ENCODE measurements at places on chromosomes 6 and 20. TPM values are rescaled to one million over a fixed set of nuclear protein-coding genes. Genes with fewer than 3 reads are reported as not detected.
A peak's percentile ranks its signal among the peaks of the same experiment; 100 is the strongest.

The CDH4 gene
- not detected for total RNA-seq

The MATN4 gene
- total RNA-seq: 2.1 TPM

The VGLL2 gene
- not detected for total RNA-seq

The TRIM40 gene
- total RNA-seq: not detected

The PAK5 gene
- total RNA-seq: not detected

- no peak for DNase-seq
These were observed 222.8 kb upstream of the CDYL start for GRCh38 chr6:4553387-4553786.

GRCh38 chr6:12232339-12232738, 57.8 kb upstream of the EDN1 start:
- DNase-seq: no peak

DNA sequence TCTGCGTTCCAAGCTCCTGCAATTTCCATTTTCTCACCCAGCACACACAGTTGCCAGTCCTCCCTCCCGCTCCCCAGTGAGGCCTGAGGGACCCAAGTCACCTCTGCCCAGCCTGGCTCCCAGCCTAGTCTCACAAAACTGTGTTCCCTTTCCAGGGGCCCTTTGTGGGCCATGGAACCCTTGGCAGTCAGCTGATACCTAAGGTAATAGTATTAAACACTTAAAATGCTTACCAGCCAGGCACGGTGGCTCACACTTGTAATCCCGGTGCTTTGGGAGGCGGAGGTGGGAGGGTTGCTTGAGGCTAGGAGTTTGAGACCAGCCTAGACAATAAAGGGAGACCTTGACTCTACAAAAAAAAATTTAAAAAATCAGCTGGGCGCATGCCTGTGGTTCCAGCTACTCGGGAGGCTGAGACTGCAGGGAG, 3.2 kb upstream of the RBM38 start:
- DNase-seq: no peak

DNA sequence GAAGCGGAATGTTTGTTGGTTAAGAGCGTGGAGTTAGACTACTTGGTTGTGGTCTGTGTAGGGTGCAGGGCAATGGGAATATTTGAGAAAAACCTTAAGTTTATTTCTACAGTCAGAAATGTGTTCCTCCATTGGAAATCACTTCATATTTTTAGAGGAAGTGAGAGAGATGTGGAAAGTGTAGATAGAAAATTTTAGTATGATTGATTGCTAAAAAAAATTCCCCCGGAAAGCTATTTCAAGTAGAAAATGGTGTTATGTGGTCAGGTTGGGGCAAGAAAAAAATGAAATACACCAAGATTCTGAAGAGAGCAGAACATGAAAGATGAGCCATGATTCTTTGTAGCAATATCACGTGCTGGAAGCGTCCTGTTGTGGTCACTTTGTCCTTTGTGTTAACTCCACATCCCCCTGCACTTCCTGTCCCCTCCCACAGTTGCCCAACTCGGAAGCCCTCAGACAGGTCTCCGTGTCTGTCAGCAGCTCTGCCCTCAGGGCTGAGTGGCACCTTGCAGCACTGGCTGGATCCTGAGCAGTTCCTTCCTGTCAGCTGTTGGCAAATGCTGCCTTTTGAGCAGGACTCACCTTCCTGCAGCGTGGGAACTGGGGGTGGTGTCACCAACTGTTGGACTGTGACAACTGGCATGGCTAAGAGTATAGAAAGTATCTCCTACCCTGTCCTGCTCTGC, 137.5 kb upstream of the SLC24A3 start:
- DNase-seq: no peak

GRCh38 chr6:137759624-137760023, 107.4 kb upstream of the TNFAIP3 start:
- no peak for DNase-seq

GRCh38 chr6:13818341-13818740, 4.0 kb upstream of the MCUR1 start:
- DNase-seq: no peak

DNA sequence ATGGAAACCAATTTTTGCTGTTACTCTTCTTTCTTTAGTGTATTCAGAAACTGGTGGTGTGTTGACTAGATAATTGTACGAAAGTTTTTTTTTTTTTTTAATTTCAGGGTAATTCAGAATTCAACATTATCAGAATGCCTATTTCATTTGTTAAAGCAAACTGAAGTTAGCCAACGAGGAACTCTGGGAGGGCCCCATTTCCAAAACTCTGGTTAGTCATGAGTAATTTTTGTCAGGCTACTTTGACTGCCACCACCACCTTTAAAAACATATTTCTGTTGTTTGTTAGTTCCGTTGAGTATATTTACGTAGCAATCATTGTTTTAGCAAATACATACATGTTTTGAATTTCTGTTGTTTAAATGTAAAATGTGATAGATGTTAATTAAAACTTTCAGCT, 763 bp downstream of the ZKSCAN8 start:
- no peak for DNase-seq

DNA sequence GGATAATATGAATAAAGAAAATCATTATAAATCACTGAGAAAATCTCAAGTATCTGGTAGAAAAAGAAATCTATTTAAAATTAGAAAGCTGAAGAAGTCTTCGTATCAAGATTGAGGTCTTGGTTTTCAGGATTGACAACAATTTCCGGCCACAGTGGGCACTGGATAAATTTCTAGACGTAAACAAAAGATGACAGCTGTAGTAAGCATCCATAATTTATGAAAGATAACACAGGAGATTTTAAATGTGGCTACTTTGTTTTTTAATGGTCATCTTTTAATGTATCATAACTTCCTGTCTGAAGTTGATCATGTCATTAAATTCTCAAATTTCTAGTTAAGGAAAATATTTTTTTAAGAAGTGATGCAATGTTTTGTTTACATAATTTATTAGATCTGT, 444.2 kb downstream of the HTR1B start:
- DNase-seq: no peak

DNA sequence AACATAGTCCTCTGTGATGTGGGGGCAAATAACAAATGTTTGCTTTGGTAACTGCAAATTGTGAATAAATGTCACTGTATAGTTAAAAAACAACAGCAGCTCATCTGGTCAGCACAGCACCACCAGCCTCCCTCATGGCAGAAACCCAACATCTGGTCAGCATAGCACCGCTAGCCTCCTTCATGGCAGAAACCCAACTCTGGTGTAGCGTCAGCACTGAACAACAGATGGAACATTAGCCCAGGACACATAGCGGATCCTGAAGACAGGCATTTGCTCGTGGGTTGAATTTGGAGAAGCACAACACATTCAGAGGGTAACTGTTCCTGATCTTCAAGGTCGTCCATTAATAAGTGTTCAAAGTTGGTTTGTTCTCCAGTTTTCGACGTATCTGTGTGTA, 265.9 kb downstream of the DLL1 start:
- no peak for DNase-seq

DNA sequence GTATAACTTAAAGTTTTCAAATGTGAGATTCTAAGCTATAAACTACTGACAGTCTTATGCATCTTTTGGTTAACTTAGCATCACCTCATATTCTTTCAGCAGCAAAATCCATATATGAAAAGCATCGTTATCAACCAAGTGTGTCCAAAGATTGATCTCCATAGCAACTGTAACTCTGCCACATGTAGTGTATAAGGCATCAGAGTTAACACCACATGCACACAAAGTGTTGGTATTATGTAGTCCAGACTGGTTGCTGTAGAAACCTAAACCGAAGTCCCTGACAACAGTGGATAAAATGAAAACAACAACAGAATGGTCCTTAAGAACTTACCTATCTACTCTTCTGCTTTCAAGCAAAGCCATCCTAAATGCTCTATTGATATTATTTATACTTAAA, 39.6 kb downstream of the PDSS2 start:
- DNase-seq: no peak

- no peak for DNase-seq
These were observed 38.3 kb upstream of the PKIB start for GRCh38 chr6:122571888-122572287.

DNA sequence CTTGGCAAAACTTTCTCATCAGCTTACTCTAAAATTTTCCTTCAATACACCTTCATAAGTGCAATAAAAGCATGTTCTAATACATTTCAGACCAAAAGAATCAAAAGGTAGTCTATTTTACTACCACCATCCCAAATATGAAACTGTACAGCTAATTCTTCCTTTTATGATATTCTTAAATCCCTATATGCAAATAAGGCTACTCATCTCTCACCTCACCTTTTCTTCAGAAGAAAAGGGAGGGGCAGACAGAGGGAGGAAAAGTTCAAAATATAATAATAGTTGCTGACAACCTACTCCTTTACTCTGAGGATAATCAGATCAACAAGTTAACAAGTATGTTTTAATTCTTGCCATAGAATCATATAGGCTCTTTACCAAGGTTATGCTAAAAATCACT, 7.4 kb downstream of the C6orf120 start:
- no peak for DNase-seq

GRCh38 chr6:34226731-34227586, 9.7 kb upstream of the HMGA1 start:
- no peak for DNase-seq

DNA sequence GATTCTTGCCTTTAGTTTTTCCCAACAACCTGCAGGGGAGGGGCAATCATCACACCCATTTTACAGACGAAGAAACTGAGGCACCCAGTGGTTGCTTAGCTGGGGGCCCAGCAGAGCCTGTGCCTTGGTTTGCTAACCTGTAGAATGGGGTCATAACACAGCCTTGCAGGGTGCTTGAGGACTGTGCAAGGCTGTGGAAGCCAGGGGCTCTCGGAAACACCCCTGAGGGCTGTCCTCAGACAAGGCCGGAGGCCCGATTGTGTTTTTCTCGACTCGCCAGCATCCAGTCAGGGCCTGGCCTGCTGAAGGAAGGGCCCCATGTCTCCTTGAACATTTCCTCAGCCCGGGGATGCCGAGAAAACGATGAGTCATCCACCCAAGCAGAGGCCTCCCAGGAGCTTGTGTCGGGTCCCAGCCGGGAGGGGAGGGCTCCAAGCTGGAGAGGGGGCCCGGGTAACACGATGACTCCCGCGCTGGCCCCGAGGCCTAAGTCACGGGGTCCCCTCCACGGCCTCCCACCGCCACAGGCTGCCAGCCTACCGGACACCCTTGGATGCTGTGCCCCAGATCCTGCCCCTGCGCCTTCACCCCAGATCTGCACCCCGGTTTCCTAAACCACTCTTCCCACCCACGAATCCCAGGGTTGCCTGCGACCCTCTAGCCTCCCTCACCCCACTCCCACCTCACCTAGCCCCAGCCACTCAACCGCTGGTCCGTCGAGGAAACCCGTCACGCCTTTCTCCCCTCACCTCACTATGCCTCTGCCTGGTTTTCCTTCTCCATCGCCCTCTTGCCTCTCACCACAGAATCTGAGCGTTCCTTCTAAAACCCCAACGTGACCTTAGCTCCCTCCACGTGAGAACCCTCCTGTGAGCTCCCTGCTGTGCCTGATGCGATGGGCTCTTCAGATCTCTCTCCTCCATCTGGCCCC, 10.6 kb downstream of the NOL4L start:
- DNase-seq: peak; percentile 8

DNA sequence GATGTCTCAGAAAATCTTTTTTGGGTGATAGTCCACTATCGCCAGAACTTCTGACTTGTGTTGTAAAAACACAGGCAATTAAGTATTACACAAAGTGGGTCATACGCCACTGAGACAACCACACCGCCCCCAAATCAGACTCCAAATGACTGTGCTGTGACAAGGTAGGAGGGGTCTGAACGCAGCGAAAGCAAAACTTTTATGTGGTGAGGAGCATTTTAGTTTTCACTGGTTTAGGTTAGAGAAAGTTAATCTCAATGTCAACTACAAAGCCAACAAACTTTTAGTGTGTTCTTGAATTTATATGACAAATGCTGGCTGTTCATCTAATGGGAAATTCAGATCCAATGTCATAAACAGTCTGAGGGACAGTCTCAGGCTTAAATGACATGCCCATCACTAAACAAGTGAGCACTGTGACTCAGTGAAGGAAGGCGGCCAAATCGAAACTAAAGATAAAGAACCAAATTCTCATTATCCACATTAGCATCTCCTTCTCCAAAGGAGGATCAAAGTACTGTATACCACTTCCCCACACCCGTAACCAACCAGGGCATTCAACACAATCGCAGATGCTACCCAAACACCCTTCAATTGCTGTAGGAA, 186.7 kb downstream of the GJA10 start:
- DNase-seq: peak; percentile 76

GRCh38 chr6:90118069-90118468, 178.6 kb downstream of the BACH2 start:
- DNase-seq: no peak

Measured in activated T-helper 1 cell treated with anti-CD3 and anti-CD28 coated beads, Interleukin-12 subunit alpha, Interleukin-12 subunit beta, Interleukin-2, Interleukin-4 antibody, amounts not matched to agents 30 ng/mL and 10 ng/mL and 1 ng/mL, durations not matched to agents 14 hours and 24 hours and 36 hours (primary cell).